GM12878 (cell line): ENCODE measurements at places on chromosomes 4 and X. TPM values are rescaled to one million over a fixed set of nuclear protein-coding genes. Genes with fewer than 3 reads are reported as not detected.

- H3K36me3 ChIP-seq, result no peaks in the 10 kb centered on the region
- H3K4me1 ChIP-seq, result no peaks in the 10 kb centered on the region
- H3K27me3 ChIP-seq, result no peaks in the 10 kb centered on the region
These were observed 19.5 kb upstream of the SUPT20HL2 start for GRCh38 chrX:24333371-24333770.

DNA sequence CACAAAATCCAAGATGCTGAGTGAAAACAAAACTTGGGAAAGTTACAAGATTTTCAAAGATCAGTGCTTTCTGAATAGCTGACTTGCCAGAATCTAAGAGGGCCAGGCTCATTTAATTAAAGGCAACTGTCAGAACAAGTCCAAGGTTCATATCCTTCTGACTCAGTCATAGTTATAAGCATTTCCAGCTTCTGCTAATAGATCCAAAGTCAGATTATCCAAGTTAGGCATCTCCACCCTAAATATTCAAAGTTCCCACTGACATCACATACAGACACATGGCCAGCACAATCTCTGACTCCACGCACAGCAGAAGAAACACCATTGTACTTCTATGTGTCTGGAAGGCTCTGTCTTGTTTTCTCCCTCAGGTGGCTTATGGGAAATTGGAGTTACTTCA lies 41.8 kb downstream of the GASK1B start:
- H3K4me1 ChIP-seq, result no peaks in the 10 kb centered on the region
- DNase-seq, result no peak
- no peaks in the 10 kb centered on the region for H3K27me3 ChIP-seq
- H3K36me3 ChIP-seq, result no peaks in the 10 kb centered on the region

DNA sequence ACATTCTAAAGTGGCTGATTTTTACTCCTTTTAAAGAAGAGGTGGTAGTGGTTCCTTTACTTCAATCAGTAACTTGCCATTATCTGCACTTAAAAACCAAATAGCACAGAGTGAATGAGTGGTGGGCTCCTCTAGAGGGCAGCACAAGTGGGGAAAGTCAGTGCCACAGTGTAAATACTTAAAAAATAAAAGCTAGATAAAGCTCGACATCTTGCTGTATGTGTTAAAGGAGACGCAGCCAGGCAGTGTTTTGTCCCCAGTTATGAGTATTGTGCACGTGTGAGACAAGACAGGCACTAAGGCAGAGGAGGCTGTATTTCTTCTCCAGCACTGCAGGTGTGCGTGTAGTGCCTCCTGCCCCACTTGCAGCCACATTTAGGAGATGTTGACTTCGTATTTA lies 24.6 kb downstream of the NAP1L5 start:
- no peaks in the 10 kb centered on the region for H3K4me1 ChIP-seq
- H3K27me3 ChIP-seq, result no peaks in the 10 kb centered on the region
- H3K36me3 ChIP-seq, result no peaks in the 10 kb centered on the region
- no peak overlapping the region for H3K27ac ChIP-seq
- DNase-seq, result no peak
- no peak overlapping the region for H3K4me3 ChIP-seq

RS1 gene
- 0.11 TPM in 1 of 2 replicates, not detected in the other for total RNA-seq

GRCh38 chr4:17962171-17962570 lies 59.4 kb downstream of the LCORL start:
- no peaks in the 10 kb centered on the region for H3K27me3 ChIP-seq
- DNase-seq, result no peak
- no peak overlapping the region for H3K4me3 ChIP-seq
- no peaks in the 10 kb centered on the region for H3K4me1 ChIP-seq

HAND2 gene
- total RNA-seq, result not detected in 2 replicates

WDR44 gene
- total RNA-seq, result 10.6 and 11.7 TPM in 2 replicates

CT55 gene
- total RNA-seq, result not detected in 2 replicates

NAP1L2 gene
- total RNA-seq, result 3.6 and 3.9 TPM in 2 replicates

GPR82 gene
- total RNA-seq, result 0.13 and 0.28 TPM in 2 replicates

HPSE gene
- 0.67 and 0.85 TPM in 2 replicates for total RNA-seq

DNA sequence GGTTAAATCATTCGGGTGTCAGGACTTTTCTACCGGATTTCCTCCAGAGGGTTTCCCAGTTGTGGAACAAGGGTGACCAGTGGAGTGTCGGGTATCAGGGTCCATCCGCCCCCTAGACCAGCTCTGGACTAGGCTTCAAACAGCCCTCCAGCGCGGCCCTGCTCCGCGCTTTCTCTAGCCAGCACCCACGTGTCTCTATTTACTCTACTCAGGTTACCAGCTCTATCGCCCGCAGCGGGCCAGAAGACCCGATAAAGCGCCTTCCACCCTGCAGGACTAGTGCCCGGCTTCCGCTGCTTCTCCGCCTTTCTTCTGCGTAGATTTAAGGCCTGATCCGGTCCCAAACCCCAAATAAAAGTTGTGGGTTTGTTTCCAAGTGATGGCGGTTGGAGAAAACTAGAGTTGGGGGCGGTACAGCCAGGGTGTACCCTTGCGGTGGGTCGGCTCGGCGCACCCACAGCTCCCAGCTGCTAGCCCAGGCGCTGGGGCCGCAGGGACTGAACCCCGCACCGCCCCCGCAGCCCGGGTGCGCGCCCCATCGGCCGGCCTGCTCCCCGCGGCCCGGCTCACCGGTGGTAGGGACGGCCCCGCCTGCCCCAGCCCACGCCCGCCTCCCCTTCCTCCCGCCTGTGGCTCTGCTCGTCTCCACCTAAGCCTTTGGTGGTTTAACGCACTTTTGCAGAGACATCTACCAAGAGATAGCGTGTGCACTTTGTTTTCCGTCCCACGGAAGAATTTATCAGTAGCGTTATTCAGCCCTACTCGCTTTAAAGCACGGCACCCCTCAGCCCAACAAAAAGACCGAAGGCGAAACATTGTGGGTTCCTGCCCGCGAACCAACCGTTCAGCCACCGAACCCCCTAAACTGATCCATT lies 2.1 kb downstream of the LEF1 start:
- peak overlapping the region; percentile 78 for H3K4me3 ChIP-seq
- H3K36me3 ChIP-seq, result no peaks in the 10 kb centered on the region
- H3K4me1 ChIP-seq, result no peaks in the 10 kb centered on the region; the same call in 1 of the 2 replicates
- peaks cover 32% of the 10 kb centered on the region for H3K27me3 ChIP-seq

MAGED4 gene
- total RNA-seq, result not detected in 2 replicates

DNA sequence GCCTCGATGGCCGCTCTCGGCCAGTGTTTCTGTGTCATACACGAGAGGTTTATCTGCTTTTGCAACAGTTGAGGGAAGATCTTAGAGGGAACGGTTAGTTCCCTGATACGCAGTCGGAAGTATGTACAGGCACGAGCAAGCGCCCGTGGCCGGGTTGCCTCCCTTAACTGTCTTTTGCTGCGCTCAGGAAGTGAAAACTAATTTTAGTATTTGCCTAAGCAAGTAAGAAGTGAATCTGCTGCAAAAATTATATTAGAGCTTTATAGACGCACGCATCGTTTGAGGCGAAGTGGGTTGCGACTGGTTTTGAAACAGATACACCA lies 695 bp downstream of the MTM1 start:
- no peaks in the 10 kb centered on the region for H3K36me3 ChIP-seq
- H3K4me1 ChIP-seq, result peaks cover 10% of the 10 kb centered on the region; the same call in 1 of the 2 replicates
- H3K4me3 ChIP-seq, result peak overlapping the region; percentile 69
- DNase-seq, result no peak
- H3K27ac ChIP-seq, result peak overlapping the region; percentile 31

BEX5 gene
- 0.64 TPM in 1 of 2 replicates, not detected in the other for total RNA-seq

ANXA3 gene
- total RNA-seq, result 1.1 and 1.2 TPM in 2 replicates

DNA sequence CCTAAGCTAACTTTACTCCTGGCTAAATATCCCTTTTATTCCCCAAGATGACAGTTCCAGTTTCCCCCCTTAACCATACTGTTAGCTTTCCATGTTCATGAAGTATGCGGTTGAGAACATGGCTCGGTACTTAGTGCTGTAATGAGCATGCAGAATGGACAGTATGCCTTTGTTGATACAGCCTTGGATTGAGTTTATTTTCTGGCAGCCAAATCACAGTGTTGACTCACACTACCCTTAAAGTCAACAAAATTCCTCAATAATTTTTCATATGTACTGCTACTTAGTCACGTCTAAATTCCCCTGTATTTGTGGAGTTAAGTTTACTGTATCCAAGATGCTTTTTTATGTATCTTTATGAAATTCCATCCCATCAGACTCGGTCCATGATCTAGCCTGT lies 1.4 kb upstream of the VEGFC start:
- no peaks in the 10 kb centered on the region for H3K36me3 ChIP-seq
- no peak for DNase-seq
- no peak overlapping the region for H3K27ac ChIP-seq
- H3K4me1 ChIP-seq, result no peaks in the 10 kb centered on the region

EFHC2 gene
- 0.08 TPM in 1 of 2 replicates, not detected in the other for total RNA-seq

DNA sequence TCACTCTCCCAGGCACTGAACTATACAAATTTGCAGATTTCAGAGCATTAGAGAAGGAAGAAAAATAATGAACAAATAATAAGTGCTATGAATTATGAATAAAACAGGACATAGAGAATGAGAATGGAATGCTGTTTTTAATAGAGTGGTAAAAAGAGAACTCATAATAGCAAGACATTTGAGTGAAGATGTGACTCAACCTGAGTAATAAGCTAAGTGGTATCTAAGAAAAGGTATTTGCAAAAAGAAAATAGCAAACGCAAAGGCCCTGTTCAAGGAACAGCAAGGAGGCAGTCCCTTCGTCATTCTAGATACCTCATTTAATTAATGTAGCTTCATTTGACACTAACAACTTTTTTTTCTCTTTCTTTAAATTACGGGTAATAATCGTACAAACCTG lies 1910.0 kb upstream of the TENM3 start:
- no peak overlapping the region for H3K27ac ChIP-seq
- DNase-seq, result no peak
- no peaks in the 10 kb centered on the region for H3K4me1 ChIP-seq
- H3K4me3 ChIP-seq, result no peak overlapping the region

DNA sequence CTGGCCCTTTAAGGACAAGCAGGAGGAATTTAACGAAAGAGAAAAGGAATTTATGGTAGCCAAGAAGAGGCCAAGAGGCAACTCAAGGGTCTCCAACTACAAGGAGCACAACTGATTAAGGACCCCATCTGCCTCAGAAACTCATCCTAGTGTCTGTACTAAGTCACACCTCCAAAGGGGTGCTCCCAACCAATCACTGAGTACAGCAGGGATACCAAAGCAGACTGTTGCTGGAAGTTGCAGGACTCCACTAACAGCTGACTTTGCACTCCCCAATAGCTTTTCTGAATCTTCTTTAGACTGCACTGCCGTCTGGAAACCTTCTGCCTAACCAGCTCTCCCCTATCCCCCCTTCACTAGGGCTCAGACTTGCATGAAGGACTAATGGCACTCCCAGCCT lies 50.6 kb downstream of the ATP11C start:
- DNase-seq, result no peak
- peaks cover 5% of the 10 kb centered on the region; the same call in 1 of the 2 replicates for H3K36me3 ChIP-seq
- no peak overlapping the region for H3K4me3 ChIP-seq

GCNA gene
- total RNA-seq, result 1.0 and 1.3 TPM in 2 replicates

USP26 gene
- total RNA-seq, result not detected in 2 replicates

DNA sequence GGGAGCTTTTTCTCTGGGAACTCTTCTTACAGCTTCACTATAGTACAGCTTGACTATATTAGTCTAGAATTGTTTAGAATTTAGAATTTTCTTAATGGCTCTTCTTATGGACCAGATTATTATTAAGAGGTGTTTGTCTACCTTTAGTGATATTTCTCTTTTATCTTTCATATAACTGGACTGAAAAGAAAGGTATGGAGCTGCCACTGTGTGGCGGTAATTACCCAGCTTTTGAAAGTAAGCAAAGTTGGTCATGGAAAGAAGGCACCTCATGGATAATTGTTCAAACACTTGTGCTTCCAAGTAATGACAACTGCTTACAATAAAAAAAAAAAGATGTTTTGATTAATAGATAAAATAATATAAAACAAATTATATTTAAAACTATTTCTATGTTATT lies 1112.5 kb downstream of the TECRL start:
- H3K27ac ChIP-seq, result no peak overlapping the region
- H3K4me3 ChIP-seq, result no peak overlapping the region
- H3K4me1 ChIP-seq, result no peaks in the 10 kb centered on the region
- no peaks in the 10 kb centered on the region for H3K36me3 ChIP-seq

HTRA3 gene
- 0.08 TPM in 1 of 2 replicates, not detected in the other for total RNA-seq

- H3K27me3 ChIP-seq, result no peaks in the 10 kb centered on the region
- H3K4me3 ChIP-seq, result peak within 1 kb of the TSS; percentile 57
- DNase-seq, result no peak
- no peaks in the 10 kb centered on the region for H3K4me1 ChIP-seq
These were observed at the start of gene ARSJ for GRCh38 chr4:113979148-113979904. ARSJ (minus strand) TSS chr4:113979647; CDS start chr4:113978834, 813 bp downstream.

GRCh38 chrX:145003443-145003842 lies 243.9 kb upstream of the SPANXN1 start:
- no peaks in the 10 kb centered on the region for H3K36me3 ChIP-seq
- DNase-seq, result no peak
- no peaks in the 10 kb centered on the region for H3K4me1 ChIP-seq
- no peaks in the 10 kb centered on the region for H3K27me3 ChIP-seq
- no peak overlapping the region for H3K27ac ChIP-seq

DNA sequence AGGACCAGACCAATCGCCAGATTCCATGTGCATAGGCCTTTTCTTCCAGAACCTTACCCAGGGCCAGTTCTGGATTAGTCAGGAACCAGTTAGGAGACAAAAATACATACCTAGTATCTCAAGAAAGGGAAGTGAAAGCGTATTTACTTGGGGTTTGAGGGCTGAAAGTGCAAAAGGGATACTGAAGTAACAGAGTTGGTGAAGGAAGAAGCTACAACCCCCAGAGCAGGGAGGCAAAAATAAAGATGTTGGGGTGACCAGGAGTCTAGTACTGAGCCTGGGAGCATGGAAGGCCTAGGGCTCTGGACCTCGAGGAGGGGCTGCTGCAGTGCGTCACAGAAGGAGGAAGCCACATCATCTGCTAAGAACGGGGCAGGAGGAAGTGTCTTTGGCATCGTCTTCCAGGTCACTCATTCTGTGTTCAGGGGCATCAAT lies 38.3 kb downstream of the TKTL1 start:
- H3K4me1 ChIP-seq, result peaks cover 21% of the 10 kb centered on the region
- H3K36me3 ChIP-seq, result no peaks in the 10 kb centered on the region
- H3K27me3 ChIP-seq, result no peaks in the 10 kb centered on the region
- peak; percentile 50 for DNase-seq
- 0 out of 2 replicates have a peak overlapping the region, but pooled peaks have one; percentile 11 for H3K4me3 ChIP-seq

TRPC3 gene
- not detected in 2 replicates for total RNA-seq

NWD2 gene
- not detected in 2 replicates for total RNA-seq

DNA sequence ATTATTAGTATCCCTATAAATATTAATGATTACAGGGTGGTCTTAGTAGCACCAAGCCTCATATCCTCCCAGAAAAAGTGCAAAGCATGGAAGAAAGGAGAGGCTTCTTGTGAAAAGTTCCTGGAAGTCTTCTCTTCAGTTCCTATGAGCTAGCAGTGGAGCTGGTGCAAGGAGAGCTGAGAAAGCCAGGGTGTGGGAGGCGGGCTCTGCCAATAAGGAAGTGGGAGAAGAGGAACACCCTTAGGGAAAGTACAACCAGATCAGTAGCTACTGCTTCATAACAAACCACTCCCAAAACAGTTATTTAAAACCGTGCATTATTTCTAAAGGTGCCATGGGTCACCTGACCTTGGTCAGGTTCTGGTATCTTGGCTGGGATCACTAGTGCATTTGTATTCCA lies 72.4 kb downstream of the MAP9 start:
- H3K36me3 ChIP-seq, result no peaks in the 10 kb centered on the region
- H3K27me3 ChIP-seq, result no peaks in the 10 kb centered on the region
- H3K27ac ChIP-seq, result no peak overlapping the region
- DNase-seq, result no peak
- H3K4me1 ChIP-seq, result no peaks in the 10 kb centered on the region

PPP4R3C gene
- not detected in 2 replicates for total RNA-seq

- DNase-seq, result no peak
- H3K4me1 ChIP-seq, result peaks cover 52% of the 10 kb centered on the region
- peak overlapping the region; percentile 1; the same call in 1 of the 2 replicates for H3K4me3 ChIP-seq
- peak overlapping the region; percentile 61 for H3K27ac ChIP-seq
- no peaks in the 10 kb centered on the region for H3K36me3 ChIP-seq
These were observed 15.3 kb downstream of the USP46 start for GRCh38 chr4:52643785-52644244.
